ENCODE measurements at places on chromosomes 7 and 10. TPM values are rescaled to one million over a fixed set of nuclear protein-coding genes. Genes with fewer than 3 reads are reported as not detected.

Gene INA
- 0.09 TPM for total RNA-seq

DNA sequence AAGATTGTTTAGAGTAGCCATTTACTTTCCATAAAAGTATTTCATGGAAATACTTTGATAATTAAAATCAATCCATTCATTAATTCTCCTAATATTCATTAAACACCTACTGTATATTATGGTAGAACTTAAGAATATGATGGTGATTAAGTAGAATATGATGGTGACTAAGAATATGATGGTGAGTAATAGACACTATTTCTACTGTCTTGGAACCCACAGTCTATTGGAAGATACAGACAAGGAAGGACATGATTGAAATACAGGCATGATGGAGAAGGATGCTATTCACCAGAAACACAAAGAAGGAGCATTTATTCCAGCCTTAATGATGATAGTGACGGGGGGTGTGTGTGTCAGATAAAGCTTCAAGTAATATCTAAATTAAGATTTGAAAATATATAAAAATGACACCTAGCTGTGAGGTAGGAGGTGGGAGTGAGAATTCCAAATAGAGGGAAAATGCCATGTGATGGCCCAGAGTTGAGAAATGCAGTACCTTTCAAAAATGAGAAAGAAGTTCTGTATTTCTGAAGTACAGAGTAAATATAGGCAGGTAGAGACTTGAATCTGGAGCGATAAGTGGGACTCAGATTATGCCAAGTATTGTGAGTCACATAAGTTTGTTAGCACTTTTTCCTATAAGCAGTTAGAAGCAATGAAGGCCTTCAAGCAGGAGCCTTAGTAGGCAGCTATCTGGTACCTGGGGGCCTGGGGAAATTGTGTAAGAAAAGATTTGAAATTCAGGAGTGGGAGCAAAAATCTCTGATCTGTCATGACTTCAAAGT, 12.5 kb upstream of the CDK13 start:
- DNase-seq, result no peak

DNA sequence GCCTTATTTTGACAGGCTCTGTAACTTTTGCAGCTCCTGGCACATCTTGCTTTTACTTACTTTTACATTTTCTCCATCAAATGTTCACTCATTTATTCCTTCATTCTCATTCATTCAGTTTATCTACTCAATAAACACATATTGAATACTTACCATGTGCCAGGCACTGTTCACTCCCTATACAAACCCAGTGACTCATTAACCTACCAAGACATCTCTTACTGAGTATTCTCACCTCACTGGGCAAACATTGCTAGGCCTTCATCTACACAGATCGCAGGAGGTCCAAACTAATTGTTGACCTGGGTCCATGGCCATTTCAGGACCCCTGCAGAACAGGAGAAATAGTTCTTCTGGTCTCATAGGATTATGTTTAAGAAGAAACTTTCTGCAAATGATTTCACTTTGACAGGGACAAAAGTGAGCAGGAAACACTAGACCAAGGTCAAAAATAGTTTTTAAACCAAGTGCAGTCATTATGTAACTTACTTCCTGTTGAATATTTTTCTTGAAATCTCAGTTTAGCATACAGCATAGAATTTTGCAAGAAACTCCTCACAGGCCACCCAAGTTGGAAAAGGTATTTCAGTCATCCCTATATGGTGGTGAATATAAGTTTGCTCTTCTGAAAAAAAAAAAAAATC, 17.6 kb downstream of the SLC26A4 start:
- DNase-seq, result no peak

Gene PON1
- total RNA-seq, result not detected

DNA sequence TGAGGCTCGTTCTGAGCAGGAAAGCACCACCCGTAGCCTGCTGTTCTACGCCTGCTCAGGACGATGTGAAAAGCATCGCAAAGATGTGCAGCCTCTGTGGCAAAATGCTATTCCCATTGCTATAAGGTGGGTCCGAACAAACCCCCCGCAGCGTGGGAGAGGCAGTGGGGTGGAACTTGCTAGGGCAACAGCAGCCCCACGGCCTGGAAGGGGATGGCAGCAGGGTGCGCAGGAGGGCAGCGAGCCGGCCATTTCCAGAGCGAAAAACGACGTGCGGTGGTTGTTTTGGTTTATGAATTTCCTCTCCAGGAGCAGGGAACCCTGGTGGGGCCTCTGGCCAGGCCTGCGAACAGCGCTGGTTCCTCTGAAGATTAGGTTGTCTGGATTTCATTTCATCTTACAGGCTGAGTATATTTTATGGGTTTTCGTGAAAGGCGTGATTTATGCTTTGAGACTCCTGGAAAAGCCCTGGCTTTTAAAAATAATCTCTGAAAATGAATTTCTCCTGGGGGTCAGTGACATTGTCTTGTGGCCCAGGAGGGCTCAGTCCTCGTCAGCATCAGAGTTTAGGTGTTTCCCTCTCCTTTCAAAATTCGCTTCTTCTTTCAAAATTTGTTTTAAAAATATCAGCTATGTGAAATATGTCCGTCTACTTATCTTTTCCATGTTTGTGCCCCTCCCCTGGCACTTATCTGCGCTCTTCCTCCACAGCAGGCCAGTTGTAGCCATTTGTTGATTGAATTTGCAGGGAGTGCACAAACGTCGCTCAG, 42.3 kb upstream of the UBE3C start:
- DNase-seq, result no peak

DNA sequence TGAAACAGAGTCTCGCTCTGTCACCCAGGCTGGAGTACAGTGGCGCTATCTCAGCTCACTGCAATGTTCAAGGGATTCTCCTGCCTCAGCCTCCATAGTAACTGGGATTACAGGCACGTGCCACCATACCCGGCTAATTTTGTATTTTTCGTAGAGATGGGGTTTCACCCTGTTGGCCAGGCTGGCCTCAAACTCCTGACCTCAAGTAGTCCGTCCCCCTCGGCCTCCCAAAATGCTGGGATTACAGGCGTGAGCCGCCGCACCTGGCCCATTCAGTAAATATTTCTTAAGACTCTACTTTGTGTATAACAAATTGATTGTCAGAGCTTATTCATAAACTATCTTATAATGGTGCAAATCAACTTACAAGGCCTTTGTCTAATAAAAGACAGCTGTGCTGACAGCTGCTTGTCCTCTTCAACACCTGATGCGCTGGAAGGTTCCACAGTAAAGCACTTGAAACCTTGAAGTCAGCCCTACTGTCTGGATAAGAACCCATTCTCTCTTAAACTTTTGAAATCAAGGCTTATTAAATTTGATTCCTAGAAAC, 14.7 kb downstream of the ECHDC3 start:
- DNase-seq, result no peak

Data from activated CD8-positive, alpha-beta memory T cell treated with anti-CD3 and anti-CD28 coated beads, Interleukin-2, amount 10 ng/mL, durations not matched to agents 7 days and 5 days (primary cell).